ENCODE measurements at places on chromosomes 7 and 10.

- DNase-seq = no peak
Measured at GRCh38 chr7:67593794-67594193, 597.2 kb downstream of the TYW1 start.

- no peak for DNase-seq
Measured at GRCh38 chr10:60618861-60619260, 159.4 kb upstream of the CDK1 start.

GRCh38 chr10:131179361-131179760 is 132.2 kb downstream of the TCERG1L start:
- no peak for DNase-seq

DNA sequence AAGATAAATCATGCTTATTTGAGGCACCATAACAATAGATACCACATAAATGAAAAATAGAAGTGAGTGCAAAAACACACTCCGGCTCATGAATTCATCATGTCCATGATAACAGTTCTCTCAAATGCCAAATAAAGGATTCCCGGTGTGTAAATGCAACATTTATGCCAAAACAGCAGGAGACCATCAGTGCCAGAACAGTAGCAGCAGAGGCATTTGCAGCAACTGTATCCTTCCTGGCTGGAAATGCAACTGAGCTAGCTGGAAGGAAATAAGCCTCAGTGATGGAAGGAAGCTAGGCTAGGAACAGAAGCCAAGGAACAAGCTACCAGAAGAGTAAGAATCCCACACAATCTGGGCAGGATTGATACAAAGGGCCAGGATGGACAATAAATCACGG is 79.9 kb upstream of the THSD7A start:
- no peak for DNase-seq

- DNase-seq = no peak
Measured at GRCh38 chr10:71281646-71282322, 37.3 kb upstream of the SLC29A3 start.

DNA sequence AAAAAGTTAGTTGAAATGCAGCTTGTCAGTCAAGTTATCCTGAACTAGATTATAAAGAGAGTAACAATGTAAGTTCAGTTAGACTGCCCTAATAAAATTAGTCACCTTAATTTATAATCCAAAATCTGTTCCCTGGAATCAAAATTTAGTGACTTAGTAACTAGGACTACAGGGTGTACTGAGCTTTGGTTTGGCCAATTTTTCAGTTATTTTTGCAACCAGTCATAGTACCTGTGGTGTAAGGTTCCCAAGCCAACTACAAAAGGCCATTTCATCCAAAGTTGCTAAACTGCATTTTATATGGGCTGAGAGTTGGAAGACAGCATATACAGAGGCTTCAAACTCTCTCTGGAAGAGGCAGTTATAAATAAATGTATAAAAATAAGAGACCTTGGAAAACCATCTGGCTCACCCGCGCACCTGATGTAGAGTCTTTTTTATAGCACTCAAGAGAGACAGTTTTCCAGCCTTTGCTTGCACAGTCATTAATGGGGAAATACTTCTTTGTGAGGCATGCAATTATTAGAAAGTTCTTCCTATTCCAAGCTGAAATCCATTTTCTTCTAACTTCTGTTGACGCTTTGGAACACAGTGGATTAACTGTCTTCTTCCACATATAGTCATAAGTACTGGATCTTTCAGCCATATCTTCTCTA is 59.2 kb downstream of the PUS7 start:
- DNase-seq = no peak

Measured in stimulated activated CD8-positive, alpha-beta memory T cell treated with anti-CD3 and anti-CD28 coated beads, Interleukin-7, amount 100 ng/mL, for 1 hour (primary cell).